Activated CD4-positive, alpha-beta T cell treated with anti-CD3 and anti-CD28 coated beads, Interleukin-2, amount 10 ng/mL, durations not matched to agents 24 days and 14 days (primary cell): ENCODE measurements at places on chromosomes 6 and 20. TPM values are rescaled to one million over a fixed set of nuclear protein-coding genes. Genes with fewer than 3 reads are reported as not detected.

GRCh38 chr6:29748391-29749307 is 25.4 kb downstream of the HLA-F start:
- H3K4me3 ChIP-seq: peak overlapping the region; percentile 96
- peaks cover 60% of the 10 kb centered on the region for H3K4me1 ChIP-seq
- peak; percentile 96 for DNase-seq
- H3K27ac ChIP-seq: peak overlapping the region; percentile 90
- peaks cover 11% of the 10 kb centered on the region for H3K36me3 ChIP-seq

- H3K36me3 ChIP-seq: no peaks in the 10 kb centered on the region
- peaks cover 2% of the 10 kb centered on the region for H3K27me3 ChIP-seq
- peak overlapping the region; percentile 91 for H3K4me3 ChIP-seq
- peaks cover 30% of the 10 kb centered on the region for H3K4me1 ChIP-seq
- no peak for DNase-seq
- H3K27ac ChIP-seq: peak overlapping the region; percentile 98
Measured at GRCh38 chr6:170089963-170090362, 200.9 kb downstream of the DLL1 start.

GRCh38 chr6:147507162-147508041 is 1.1 kb upstream of the SAMD5 start:
- no peak for DNase-seq
- H3K36me3 ChIP-seq: no peaks in the 10 kb centered on the region
- H3K27me3 ChIP-seq: peaks cover 50% of the 10 kb centered on the region
- H3K27ac ChIP-seq: peak overlapping the region; percentile 2

- H3K27me3 ChIP-seq: peaks cover 11% of the 10 kb centered on the region
- H3K4me1 ChIP-seq: no peaks in the 10 kb centered on the region
- H3K4me3 ChIP-seq: no peak overlapping the region
- H3K27ac ChIP-seq: no peak overlapping the region
Measured at GRCh38 chr6:3960754-3961361, 111.7 kb downstream of the FAM50B start.

DNA sequence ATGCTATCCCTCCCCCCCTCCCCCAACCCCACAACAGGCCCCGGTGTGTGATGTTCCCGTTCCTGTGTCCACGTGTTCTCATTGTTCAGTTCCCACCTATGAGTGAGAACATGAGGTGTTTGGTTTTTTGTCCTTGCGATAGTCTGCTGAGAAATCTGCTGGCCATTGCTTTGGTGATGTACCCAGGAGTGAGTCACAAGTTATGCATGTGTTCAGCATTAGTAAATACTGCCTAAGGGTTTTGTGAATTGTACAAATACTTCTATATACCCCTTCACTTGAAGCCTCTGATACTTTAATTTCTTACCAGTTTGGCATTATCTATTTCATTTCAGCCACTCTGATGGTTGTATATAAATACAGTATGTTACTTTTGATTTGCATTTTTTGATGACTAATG is 711.3 kb upstream of the GJE1 start:
- H3K4me1 ChIP-seq: no peaks in the 10 kb centered on the region
- peaks cover 2% of the 10 kb centered on the region for H3K27me3 ChIP-seq
- no peak overlapping the region for H3K4me3 ChIP-seq
- H3K27ac ChIP-seq: no peak overlapping the region
- no peak for DNase-seq

GRCh38 chr20:10922941-10923340 is 249.1 kb upstream of the JAG1 start:
- DNase-seq: no peak
- H3K4me1 ChIP-seq: no peaks in the 10 kb centered on the region
- no peak overlapping the region for H3K4me3 ChIP-seq
- H3K36me3 ChIP-seq: no peaks in the 10 kb centered on the region

GRCh38 chr6:161204866-161205557 is 68.8 kb downstream of the AGPAT4 start:
- no peak overlapping the region for H3K27ac ChIP-seq
- no peaks in the 10 kb centered on the region for H3K4me1 ChIP-seq
- peaks cover 2% of the 10 kb centered on the region for H3K36me3 ChIP-seq
- H3K4me3 ChIP-seq: no peak overlapping the region

- H3K36me3 ChIP-seq: no peaks in the 10 kb centered on the region
- DNase-seq: no peak
- H3K4me1 ChIP-seq: no peaks in the 10 kb centered on the region
Measured at GRCh38 chr20:37643400-37643799, 50.4 kb upstream of the CTNNBL1 start.

DNA sequence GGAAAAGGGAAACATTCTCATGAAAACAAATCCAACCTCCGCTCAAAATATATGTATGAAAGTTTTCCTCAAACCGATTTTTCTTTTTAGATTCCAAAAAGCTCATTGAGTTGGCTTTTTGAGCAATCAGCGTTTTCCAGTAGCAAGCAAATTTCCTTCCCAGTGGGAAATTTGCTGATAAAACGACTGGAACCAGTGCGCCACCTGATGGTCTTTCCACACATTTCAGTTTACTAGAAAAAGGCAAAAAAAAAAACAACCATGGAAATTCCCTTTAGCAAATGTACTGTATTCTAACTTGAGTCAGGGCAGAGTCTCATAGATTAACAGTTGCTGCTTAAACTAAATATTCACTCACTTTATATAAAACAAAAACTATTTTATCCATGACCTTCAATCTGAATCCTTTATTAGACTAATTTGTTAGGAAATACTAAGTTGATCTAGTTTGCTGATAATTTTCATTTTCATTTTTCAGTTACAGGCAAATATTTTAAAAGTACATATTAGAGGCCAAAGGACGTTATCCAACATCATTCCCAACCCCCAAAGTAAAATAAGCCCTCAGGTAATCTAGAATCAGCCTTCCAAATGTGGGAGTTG is 271.5 kb downstream of the FOXA2 start:
- no peaks in the 10 kb centered on the region for H3K36me3 ChIP-seq
- no peak for DNase-seq
- no peak overlapping the region for H3K4me3 ChIP-seq
- H3K27me3 ChIP-seq: no peaks in the 10 kb centered on the region
- H3K27ac ChIP-seq: no peak overlapping the region
- H3K4me1 ChIP-seq: no peaks in the 10 kb centered on the region

- H3K27ac ChIP-seq: no peak overlapping the region
- peaks cover 6% of the 10 kb centered on the region for H3K27me3 ChIP-seq
- DNase-seq: peak; percentile 74
- H3K4me3 ChIP-seq: no peak overlapping the region
Measured at GRCh38 chr6:36827261-36828079, 11.8 kb downstream of the CPNE5 start.

- no peak overlapping the region for H3K27ac ChIP-seq
- H3K36me3 ChIP-seq: no peaks in the 10 kb centered on the region
- H3K4me1 ChIP-seq: no peaks in the 10 kb centered on the region
- peaks cover under 1% of the 10 kb centered on the region for H3K27me3 ChIP-seq
- DNase-seq: no peak
Measured at GRCh38 chr20:19652591-19653026, 105.4 kb upstream of the RIN2 start.

KCNK5 gene
- total RNA-seq: 33.8 and 35.3 TPM in 2 replicates

SALL4 gene
- total RNA-seq: 0.28 and 0.75 TPM in 2 replicates

FERMT1 gene
- total RNA-seq: 0.58 and 0.71 TPM in 2 replicates
